ENCODE measurements at places on chromosomes 16 and 17. TPM values are rescaled to one million over a fixed set of nuclear protein-coding genes. Genes with fewer than 3 reads are reported as not detected.
A peak's percentile ranks its signal among the peaks of the same experiment; 100 is the strongest.

- no peak overlapping the region for H3K27ac ChIP-seq
- DNase-seq = no peak
- H3K4me3 ChIP-seq = no peak overlapping the region
Measured at GRCh38 chr17:63022567-63022966, 56.5 kb downstream of the TANC2 start.

DNA sequence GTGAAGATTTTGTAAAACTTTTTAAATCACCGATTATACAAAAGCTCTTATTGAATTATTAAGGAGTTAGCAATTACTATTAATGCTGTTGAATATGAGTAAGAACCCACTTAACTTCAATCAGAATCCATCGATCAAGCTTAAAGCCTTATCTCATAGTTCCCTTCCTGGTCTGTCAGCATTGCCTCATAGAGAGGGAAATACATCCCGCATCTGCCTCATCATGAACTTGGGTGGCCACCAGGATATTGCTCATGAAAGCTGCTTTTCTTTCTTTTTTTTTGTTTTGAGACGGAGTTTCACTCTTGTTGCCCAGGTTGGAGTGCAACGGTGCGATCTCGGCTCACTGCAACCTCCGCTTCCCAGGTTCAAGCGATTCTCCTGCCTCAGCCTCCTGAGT lies 66.7 kb downstream of the PIGL start:
- H3K4me1 ChIP-seq = peaks cover 39% of the 10 kb centered on the region
- H3K27ac ChIP-seq = no peak overlapping the region
- no peaks in the 10 kb centered on the region for H3K36me3 ChIP-seq
- DNase-seq = no peak
- H3K4me3 ChIP-seq = no peak overlapping the region

DNA sequence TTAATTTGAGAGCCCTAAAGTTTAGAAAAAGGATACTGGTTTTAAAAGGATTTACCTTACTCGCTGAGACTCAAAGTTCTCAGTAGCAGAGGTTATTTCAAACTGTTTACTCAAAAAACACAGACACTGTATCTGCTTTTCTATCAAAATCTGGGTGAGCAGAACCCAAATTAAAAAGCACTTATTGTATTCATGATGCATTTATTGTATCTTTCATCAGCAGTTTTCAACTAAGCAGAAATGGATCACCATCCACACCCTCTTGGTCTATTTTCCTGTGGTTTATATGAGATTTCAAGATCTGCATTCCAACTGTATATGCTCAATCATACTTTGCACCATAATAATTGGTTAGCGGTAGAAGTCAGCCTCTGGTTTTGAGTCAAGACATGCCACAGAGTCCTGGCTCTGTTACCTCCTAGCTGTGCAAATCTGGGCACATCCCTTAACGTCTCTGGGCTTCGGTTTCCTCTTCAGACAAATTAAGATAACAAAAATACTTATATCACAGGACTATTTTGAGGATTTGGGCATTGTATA lies 109.5 kb downstream of the ASIC2 start:
- H3K36me3 ChIP-seq = no peaks in the 10 kb centered on the region
- H3K4me3 ChIP-seq = no peak overlapping the region
- H3K27me3 ChIP-seq = peaks cover 4% of the 10 kb centered on the region
- H3K27ac ChIP-seq = no peak overlapping the region
- no peak for DNase-seq
- no peaks in the 10 kb centered on the region for H3K4me1 ChIP-seq

GRCh38 chr17:69639096-69639495 lies 224.6 kb downstream of the MAP2K6 start:
- DNase-seq = no peak
- no peaks in the 10 kb centered on the region for H3K36me3 ChIP-seq
- H3K4me3 ChIP-seq = no peak overlapping the region
- H3K27ac ChIP-seq = no peak overlapping the region
- no peaks in the 10 kb centered on the region for H3K4me1 ChIP-seq

DNA sequence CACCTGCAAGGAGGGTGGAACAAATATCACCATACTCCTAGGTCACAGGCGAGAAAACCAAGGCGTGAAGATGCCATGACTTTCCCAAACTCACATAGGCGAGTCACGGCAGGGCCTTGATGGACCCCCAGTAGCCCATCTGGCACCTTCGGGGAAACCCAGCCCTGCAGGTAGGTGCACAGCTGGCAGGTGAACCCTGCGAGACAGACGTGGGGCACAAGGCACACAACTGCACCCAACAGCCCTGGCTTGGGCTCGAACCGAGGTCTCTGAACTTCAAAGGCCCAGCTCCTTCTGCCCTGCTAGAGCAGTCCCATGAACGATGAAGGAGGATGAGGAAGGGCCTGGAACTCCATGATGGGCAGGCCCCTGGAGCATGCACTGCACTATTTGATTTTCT lies 77.6 kb upstream of the DNAJA2 start:
- peaks cover 16% of the 10 kb centered on the region for H3K4me1 ChIP-seq
- no peak overlapping the region for H3K27ac ChIP-seq
- H3K4me3 ChIP-seq = no peak overlapping the region
- H3K36me3 ChIP-seq = no peaks in the 10 kb centered on the region
- H3K27me3 ChIP-seq = peaks cover 24% of the 10 kb centered on the region
- no peak for DNase-seq

DNA sequence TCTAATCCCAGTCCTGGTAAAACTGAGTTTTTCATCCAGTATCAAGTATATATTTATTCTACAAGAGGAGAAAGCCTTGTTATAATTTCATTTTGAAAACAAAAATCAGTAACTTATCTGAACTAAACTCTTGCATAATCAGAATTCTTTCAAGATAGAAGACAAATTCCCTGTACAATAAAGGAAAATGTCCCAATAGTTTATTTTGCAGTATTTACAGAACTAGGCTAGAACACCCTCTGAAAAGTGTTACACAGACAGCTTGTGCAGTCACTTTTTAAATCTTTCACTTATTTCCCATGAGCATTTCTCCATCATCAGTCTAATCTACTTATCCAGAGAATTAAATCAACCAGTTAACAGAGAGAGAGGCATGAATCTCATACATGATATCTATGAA lies 48.5 kb downstream of the SPOP start:
- no peaks in the 10 kb centered on the region for H3K27me3 ChIP-seq
- H3K4me1 ChIP-seq = no peaks in the 10 kb centered on the region
- H3K27ac ChIP-seq = no peak overlapping the region
- no peak for DNase-seq
- H3K36me3 ChIP-seq = peaks cover 5% of the 10 kb centered on the region

GRCh38 chr17:67481808-67482207 lies 104.7 kb downstream of the PITPNC1 start:
- peaks cover 45% of the 10 kb centered on the region for H3K4me1 ChIP-seq
- no peaks in the 10 kb centered on the region for H3K27me3 ChIP-seq
- no peak for DNase-seq
- H3K27ac ChIP-seq = no peak overlapping the region
- H3K4me3 ChIP-seq = no peak overlapping the region

DNA sequence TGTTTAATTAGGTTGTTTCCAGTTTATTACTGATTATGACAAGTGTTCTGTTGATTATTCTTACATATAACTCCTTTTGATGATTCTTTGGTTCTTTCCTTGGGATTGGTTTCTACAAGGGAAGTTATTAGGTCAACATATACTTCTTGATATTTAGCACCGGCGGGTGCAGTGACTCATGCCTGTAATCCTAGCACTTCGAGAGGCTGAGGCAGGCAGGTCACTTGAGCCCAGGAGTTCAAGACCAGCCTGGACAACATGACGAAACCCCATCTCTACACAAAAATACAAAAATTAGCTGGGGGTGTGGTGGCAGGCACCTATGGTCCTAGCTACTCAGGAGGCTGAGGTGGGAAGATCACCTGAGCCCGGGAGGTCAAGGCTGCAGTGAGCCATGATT lies 120.2 kb upstream of the HAS3 start:
- no peaks in the 10 kb centered on the region for H3K27me3 ChIP-seq
- no peak for DNase-seq
- no peak overlapping the region for H3K4me3 ChIP-seq
- H3K4me1 ChIP-seq = no peaks in the 10 kb centered on the region
- H3K27ac ChIP-seq = no peak overlapping the region

DNA sequence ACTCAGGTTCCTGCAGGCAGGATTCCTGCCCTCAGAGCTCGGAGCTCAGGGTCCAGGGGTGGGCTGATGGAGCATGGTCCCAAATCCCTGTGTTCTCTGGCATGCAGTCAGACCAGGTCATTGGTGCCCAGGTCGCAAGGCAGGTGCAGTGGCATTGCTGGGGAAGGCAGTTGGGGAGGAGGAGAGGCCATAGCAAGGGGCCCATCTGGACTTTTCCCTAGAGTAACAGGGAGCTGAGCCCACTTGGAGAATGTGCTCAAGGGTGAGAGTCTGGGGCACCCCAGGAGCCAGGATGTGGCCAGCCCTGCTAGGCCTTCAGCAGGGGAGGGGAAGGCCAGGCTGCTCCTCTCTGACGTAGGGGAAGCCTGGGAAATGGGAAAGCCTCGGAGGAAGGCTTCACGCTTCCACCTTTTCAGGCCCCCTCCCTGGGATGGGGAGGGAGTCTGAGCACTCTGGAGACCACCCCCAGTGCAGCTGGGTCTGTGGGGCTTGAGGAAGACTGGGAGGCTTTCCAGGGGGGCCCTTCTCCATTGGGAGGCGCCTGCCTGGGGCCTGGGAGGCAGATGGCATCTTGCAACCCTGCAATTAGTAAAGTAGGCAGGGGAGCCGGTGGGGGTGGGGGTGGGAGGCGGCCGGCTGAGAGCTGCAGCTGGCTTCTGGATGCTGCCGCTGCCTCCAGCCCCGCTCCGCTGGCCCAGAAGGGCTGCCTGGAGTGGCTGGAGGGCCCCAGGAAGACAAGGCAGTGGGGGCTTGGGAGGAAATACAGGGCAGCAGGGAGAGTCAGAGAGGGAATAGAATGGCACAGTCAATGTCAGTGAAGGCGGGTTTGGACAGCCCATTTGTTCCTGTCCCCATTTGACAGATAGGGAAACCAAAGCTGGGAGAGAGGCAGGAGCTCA lies 21.1 kb upstream of the DOK4 start:
- H3K27ac ChIP-seq = no peak overlapping the region
- no peaks in the 10 kb centered on the region for H3K4me1 ChIP-seq
- H3K27me3 ChIP-seq = no peaks in the 10 kb centered on the region
- H3K36me3 ChIP-seq = peaks cover 6% of the 10 kb centered on the region
- no peak for DNase-seq
- H3K4me3 ChIP-seq = no peak overlapping the region

DNA sequence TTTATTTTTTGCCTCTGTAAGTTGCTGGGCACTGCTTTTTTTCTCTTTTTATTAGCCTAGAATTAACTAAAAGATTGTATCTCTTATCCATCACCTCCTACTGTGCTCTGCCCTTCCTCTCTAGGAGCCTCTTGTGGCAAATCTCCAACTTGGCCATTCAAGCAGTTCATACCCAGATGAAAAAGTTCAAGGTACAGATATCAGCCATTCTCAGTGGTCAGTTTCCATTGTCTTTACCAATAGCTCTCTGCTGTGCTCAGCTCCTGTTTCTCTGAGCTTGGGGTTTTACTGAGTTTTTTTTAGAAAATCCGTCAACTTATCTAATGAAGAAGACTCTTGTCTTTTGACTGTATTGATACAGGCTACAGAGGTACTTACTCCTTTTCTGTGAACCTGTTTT lies 15.6 kb downstream of the MOSMO start:
- H3K27me3 ChIP-seq = no peaks in the 10 kb centered on the region
- no peak overlapping the region for H3K27ac ChIP-seq
- no peaks in the 10 kb centered on the region for H3K4me1 ChIP-seq
- H3K36me3 ChIP-seq = no peaks in the 10 kb centered on the region

- H3K4me1 ChIP-seq = no peaks in the 10 kb centered on the region
- no peak overlapping the region for H3K4me3 ChIP-seq
- no peaks in the 10 kb centered on the region for H3K27me3 ChIP-seq
- H3K27ac ChIP-seq = no peak overlapping the region
Measured at GRCh38 chr16:8241408-8241807, 348.9 kb downstream of the TMEM114 start.

- peak; percentile 81 for DNase-seq
- H3K4me1 ChIP-seq = peaks cover 85% of the 10 kb centered on the region
- H3K27ac ChIP-seq = peak overlapping the region; percentile 47
- peaks cover 14% of the 10 kb centered on the region for H3K36me3 ChIP-seq
- no peak overlapping the region for H3K4me3 ChIP-seq
Measured at GRCh38 chr16:68064791-68065365, 20.3 kb upstream of the NFATC3 start.

GRCh38 chr17:32311028-32311536 lies 30.9 kb downstream of the C17orf75 start:
- H3K27me3 ChIP-seq = no peaks in the 10 kb centered on the region
- H3K27ac ChIP-seq = no peak overlapping the region
- H3K4me1 ChIP-seq = no peaks in the 10 kb centered on the region

- peaks cover 4% of the 10 kb centered on the region for H3K4me1 ChIP-seq
- DNase-seq = no peak
- H3K27ac ChIP-seq = no peak overlapping the region
- H3K27me3 ChIP-seq = no peaks in the 10 kb centered on the region
- no peak overlapping the region for H3K4me3 ChIP-seq
- H3K36me3 ChIP-seq = no peaks in the 10 kb centered on the region
Measured at GRCh38 chr16:48632137-48632774, 22.3 kb upstream of the N4BP1 start.

DNA sequence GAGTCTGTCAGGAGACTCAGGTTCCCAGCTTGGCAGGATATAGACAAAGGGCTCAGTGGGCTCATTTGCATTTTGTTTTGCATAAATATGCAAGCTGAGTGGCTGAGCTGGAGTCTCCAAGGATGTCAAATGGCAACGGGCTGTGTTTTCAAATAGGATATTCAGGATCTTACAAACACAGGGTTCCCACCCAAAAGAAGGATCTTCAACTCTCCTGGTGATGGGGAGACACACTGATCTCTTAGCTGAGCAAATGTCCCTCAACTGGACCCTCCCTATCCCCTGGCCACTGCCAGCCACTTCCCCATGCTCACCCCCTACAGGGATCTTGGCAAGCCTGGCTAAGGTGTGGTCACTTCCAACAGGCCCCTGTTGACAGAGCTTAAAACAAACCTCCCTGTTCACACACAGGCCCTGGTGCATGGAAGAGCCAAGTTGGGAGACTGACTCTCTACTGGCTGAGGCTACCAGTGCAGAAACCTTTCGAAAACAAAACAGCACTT lies 61.6 kb downstream of the SOX9 start:
- no peak overlapping the region for H3K27ac ChIP-seq
- no peak overlapping the region for H3K4me3 ChIP-seq
- H3K27me3 ChIP-seq = no peaks in the 10 kb centered on the region
- no peaks in the 10 kb centered on the region for H3K36me3 ChIP-seq
- H3K4me1 ChIP-seq = no peaks in the 10 kb centered on the region

- H3K4me1 ChIP-seq = peaks cover 52% of the 10 kb centered on the region
- peaks cover 17% of the 10 kb centered on the region for H3K36me3 ChIP-seq
- no peak overlapping the region for H3K4me3 ChIP-seq
- DNase-seq = no peak
Measured at GRCh38 chr17:5580969-5581368, 3.3 kb downstream of the NLRP1 start.

- no peaks in the 10 kb centered on the region for H3K4me1 ChIP-seq
- peaks cover 71% of the 10 kb centered on the region for H3K36me3 ChIP-seq
- no peaks in the 10 kb centered on the region for H3K27me3 ChIP-seq
- no peak overlapping the region for H3K4me3 ChIP-seq
- DNase-seq = no peak
Measured at GRCh38 chr16:2702871-2703745, 16.9 kb downstream of the PRSS27 start.

GRCh38 chr17:44637066-44637465 lies 19.2 kb upstream of the MEIOC start:
- H3K36me3 ChIP-seq = no peaks in the 10 kb centered on the region
- no peaks in the 10 kb centered on the region for H3K4me1 ChIP-seq
- no peak overlapping the region for H3K27ac ChIP-seq
- DNase-seq = no peak

The RAB11FIP4 gene
- 121 TPM for total RNA-seq

The ATP2C2 gene
- total RNA-seq = not detected

The CMTM4 gene
- total RNA-seq = 0.61 TPM

The PLCG2 gene
- total RNA-seq = 298 TPM

The IRX5 gene
- total RNA-seq = not detected

The NPTX1 gene
- 2.2 TPM for total RNA-seq

The COG1 gene
- total RNA-seq = 64.1 TPM

The LRRC37A gene
- total RNA-seq = 1.9 TPM

The MT3 gene
- not detected for total RNA-seq

The PHAF1 gene
- 22.4 TPM for total RNA-seq
